GM13977 (cell line): ENCODE measurements at places on chromosomes 7 and 10.

DNA sequence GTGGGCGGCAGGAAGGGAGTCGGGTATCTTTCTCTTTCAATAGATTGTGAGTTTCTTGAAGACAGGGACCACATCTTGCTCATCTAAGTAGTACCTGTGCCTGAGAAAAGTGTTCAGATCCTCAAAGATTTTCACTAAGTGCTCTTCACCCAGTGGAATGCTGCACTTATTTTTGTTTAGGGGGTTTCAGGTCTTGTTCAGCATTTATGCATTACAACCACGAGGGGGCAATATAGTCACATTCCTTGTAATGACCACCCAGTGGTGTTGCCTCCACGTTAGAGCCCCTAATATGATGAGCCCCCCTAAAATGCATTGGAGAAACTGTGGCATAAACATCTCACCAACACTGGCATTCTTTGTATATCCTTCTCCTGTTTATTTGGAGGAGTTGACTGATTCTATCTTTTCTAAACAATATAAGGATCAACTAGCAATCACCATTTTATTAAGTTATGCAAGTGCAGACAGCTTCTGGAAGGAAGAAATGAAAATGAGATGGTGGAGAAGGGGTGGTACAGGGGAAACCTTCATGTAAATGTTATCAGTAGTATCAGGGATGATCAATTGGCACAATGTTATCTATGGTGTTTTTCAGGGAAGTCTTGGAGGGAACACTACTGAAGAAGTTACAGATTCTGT lies 3.1 kb upstream of the PAPSS2 start:
- peak; percentile 77 for DNase-seq

GRCh38 chr10:115402699-115403098 lies 309.5 kb downstream of the ATRNL1 start:
- DNase-seq: no peak

- no peak for DNase-seq
Observed at GRCh38 chr7:112212571-112212970, 6.1 kb downstream of the ZNF277 start.

DNA sequence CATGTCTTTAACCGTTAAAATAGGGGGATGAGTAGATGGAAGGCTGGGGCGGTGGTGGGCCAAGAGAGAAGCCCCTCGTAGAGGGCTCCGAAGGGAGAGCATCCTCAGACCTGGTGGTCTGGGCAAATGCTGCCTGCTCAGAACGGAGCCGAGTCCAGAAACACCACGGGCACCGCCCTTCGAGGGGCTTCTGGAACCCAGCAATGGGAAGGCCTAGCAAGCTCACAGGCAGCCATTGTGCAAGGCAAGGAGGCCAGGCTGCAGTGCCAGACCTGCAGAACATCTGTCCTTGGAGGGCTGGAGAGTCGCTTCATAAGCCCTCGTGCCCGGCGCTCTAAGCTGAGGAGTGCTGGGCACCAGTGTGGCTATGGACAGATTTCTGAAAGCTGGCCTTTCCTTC lies 644.1 kb upstream of the GALNT17 start:
- DNase-seq: no peak

- DNase-seq: no peak
Observed at GRCh38 chr7:114789871-114790311, 132.0 kb upstream of the MDFIC start.

- DNase-seq: peak; percentile 28
Observed at GRCh38 chr7:90298145-90299038, 22.7 kb downstream of the FAM237B start.

DNA sequence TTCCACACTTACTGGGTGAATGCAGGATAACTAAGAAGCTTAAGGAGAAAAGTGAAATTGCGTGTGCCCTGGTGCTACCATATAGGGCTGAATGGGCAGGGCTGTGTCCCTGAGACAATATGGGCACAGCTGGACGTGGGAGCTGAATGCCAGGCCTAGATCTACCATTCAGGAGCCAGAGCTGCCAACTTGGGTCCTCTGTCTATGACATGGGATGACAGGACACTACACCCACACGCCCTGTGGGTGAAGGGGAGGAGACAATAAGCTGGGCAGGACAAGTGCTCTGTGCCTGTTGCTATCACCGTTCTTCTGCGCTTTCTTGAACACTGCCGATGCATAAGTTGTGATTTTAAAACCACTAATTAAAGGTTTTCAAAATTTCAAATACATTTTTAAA lies 293.9 kb downstream of the TNS3 start:
- no peak for DNase-seq

DNA sequence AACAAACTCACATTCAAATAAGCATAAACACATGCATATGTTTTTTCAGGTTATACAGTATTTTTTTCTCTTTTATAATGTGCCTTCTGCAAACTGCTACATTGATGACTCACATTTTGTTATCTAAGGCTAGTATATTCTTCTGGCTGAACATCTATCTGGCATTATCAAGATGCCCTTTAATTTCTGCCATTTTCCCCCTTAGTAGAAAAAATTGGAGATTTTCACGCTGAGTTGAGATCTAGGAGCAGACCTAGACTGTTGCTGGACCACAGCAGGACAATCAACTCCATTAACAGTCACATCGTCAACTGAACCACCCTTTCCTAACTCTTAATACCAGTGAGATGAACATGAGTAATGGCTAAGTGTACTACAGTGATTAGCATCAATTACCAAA lies 41.6 kb downstream of the ERCC6 start:
- no peak for DNase-seq

DNA sequence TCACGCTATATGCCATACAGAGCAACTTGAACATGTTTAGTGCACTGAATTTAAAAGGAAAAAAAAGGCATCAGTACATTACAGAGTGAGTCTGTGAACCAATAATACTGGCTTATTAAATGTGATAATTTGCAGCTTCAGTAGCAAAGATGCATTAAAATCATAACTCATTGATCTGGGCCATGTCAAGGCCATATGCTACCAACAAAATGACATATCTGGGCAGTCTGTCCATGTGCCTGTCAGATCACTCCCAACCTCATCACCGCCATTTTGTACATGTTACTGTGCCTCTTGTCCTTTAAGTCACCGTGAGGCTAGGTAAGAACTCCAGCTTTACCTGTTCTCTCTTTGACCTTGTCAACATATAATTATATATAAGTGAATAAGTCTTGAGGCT lies 307.4 kb upstream of the LRGUK start:
- no peak for DNase-seq

- DNase-seq: no peak
Observed at GRCh38 chr10:69223028-69223342, 2.9 kb downstream of the HKDC1 start.

GRCh38 chr10:103444478-103444877 lies 7.7 kb downstream of the CALHM2 start:
- DNase-seq: no peak

- no peak for DNase-seq
Observed at GRCh38 chr10:60206735-60207134, 182.9 kb downstream of the ANK3 start.

- no peak for DNase-seq
Observed at GRCh38 chr7:29194206-29194593, 375 bp upstream of the CHN2 start.

DNA sequence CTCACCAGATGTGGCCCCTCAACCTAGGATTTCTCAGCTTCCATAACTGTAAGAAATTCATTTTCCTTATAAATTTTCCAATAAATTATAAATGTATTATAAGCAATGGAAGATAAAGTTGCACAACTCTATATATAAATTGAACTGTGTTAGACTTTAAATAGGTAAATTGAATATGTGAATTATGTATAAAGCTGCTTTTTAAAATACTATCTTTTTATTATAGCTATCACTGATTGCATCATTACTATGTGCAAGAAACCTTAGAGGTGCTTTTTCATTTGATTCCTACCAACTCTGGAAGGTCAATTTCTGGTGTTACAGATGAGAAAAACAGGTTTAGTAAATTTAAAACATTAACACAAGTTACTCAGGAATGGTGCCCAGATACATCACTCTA lies 8.4 kb downstream of the MTERF1 start:
- no peak for DNase-seq

DNA sequence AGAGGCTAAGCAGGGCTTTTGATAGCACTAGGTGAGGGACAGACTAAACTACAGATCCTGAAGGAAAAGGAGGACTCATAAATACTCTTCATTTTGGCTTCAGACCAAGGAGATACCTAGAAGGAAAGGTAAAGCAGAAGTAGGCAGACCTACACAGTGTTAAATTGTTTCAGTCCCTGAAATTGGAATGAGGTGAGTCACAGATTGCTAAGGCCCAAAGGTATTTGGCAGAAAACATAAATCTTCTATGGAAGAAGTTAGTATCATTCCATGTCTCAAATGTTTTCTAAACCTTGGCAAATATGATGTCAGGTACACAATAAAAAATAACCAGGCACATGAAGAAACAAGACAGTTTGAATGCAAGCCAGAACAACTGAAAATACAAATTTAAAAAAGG lies 30.0 kb downstream of the MTERF1 start:
- DNase-seq: no peak

GRCh38 chr7:65002972-65003585 lies 3.4 kb downstream of the ERV3-1 start:
- no peak for DNase-seq

DNA sequence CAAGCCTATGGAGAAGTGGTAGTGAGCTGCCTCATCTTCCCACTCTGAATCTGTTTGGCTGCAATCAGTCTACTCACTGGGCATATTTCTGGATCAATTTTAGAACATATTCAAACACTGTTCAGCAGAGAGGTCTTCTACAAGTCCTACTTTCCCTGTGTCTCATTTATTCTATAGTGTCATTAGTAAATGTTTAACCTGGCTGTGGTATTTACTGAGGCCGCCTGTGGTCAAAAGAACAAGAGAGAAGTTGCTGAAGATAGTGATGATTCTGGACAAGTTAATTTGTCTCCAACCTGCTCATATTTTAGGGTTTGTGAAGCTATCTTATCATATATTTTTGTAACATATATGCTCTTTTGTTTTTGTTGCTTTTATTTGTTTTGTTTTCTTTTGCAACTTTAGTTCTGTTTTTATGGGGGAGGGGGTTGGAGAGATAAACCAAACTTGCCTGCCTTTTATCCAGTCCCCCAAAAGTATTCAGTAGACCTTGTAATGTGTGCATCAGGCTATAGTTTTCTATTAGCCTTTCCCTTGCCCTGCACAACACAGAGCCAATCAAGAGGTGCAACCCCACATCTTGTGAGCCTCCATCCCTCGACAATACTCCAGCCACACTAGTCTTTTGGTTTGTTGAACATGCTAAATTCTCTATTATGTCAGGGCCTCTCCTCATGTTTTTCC lies 362.8 kb upstream of the MBL2 start:
- DNase-seq: no peak

- no peak for DNase-seq
Observed at GRCh38 chr7:44434201-44434600, 56.3 kb downstream of the NUDCD3 start.

DNA sequence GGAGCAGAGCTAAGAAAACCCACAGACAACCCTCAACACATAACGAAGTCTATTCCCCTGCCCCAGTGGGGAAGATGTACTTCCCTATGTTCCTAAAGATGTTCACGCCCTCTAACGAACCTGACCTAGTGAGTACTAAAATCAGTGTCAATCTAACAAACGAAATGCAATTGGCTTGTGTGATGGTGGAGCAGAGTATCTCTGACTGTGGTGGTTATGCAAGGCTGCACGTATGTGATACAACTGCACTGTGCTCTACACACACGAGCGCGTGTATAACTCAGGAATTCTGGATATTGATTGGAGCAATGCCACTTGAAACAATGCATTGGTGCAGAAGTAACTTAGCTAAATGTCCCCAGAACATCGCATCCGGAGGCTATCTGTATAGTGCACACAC lies 1.3 kb downstream of the ANKRD16 start:
- DNase-seq: no peak

GRCh38 chr10:52466464-52466863 lies 152.4 kb downstream of the DKK1 start:
- DNase-seq: no peak

DNA sequence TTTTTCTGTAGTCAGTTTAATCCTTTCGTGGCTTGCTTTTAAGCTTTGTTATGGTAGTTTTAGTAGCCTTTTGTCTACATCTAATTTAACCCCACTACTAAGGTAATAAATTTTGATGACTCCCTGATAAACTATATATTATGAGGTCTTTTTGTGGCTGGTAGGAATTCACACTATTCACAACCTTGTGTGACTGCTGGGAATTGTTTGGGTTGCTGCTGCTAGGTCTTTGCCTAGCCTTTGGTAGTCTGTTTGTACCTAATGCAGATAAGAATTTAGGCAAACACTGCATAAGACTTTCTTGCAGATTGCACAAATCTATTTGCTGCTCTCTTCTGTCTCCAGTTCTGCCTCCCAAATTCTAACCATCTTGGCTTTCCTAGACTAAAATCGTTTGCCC lies 58.3 kb downstream of the SHOC2 start:
- DNase-seq: no peak

GRCh38 chr7:28180364-28181147 lies at the start of gene JAZF1:
JAZF1 (minus strand) TSS chr7:28180795.
- peak; percentile 63 for DNase-seq

DNA sequence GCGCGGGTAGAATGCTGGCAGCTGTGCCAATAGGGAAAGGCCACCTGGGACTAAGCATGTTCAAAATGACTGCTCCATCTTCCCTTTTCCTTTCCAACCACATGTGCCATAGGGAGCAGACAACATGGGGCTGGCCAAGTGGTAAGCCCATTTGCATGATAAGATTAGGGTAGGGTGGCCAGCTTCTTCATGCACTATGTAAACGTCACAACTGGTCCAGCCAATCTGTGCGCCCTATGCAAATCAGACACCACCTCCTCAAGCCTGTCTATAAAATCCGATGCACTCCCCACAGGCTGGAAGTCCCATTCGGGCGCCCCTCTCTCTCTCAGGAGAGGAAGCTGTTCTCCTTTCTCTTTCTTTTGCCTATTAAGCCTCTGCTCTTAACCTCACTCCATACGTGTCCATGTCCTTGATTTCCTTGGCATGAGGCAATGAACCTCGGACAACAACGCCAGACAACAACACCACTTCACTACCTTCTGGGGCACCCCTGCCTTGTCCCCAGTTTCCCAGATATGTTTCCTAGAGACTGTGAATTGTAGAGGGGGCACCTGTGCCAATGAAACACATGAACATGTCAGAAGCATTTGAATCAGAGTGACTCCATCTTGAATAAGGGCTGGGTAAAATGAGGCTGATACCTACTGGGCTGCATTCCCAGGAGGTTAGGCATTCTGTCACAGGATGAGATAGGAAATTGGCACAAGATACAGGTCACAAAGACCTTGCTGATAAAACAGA lies 19.1 kb upstream of the EXOC6 start:
- no peak for DNase-seq

GRCh38 chr10:97190450-97190849 lies 4.7 kb upstream of the SLIT1 start:
- no peak for DNase-seq

- DNase-seq: no peak
Observed at GRCh38 chr7:14834456-14834855, 68.1 kb downstream of the DGKB start.

GRCh38 chr7:157690058-157690832 lies 353.4 kb downstream of the DNAJB6 start:
- no peak for DNase-seq

GRCh38 chr7:106768324-106768751 lies 96.7 kb upstream of the PIK3CG start:
- peak; percentile 30 for DNase-seq

DNA sequence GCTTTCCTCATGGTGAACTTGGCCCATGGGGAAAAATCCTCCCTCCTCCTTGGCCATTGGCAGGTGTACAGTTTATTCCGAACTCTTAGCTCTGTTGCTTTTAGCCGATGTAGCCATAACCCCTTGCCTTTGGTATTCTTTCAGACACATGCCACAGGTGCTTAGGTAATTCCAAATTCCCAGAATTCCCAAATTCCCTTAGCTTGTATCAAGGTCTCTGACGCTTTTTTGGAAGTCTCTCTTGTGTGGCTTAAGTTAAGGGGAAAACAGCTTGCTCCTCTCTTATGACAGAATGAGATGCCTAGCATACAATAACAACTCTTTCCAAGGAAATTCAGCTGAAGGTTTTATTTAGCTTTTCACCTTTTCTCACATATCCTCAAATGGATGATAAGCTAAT lies 68.0 kb downstream of the SUGCT start:
- no peak for DNase-seq
